Activated naive CD4-positive, alpha-beta T cell treated with anti-CD3 and anti-CD28 coated beads, Interleukin-2, amount 50 U/mL, for 72 hours (primary cell): ENCODE measurements at places on chromosomes 3 and 15. TPM values are rescaled to one million over a fixed set of nuclear protein-coding genes. Genes with fewer than 3 reads are reported as not detected.

- no peak for DNase-seq
These were observed 191.8 kb upstream of the RASGRP1 start for GRCh38 chr15:38756441-38756840.

GRCh38 chr3:79930196-79930595 lies 162.4 kb upstream of the ROBO1 start:
- DNase-seq, result no peak

DNA sequence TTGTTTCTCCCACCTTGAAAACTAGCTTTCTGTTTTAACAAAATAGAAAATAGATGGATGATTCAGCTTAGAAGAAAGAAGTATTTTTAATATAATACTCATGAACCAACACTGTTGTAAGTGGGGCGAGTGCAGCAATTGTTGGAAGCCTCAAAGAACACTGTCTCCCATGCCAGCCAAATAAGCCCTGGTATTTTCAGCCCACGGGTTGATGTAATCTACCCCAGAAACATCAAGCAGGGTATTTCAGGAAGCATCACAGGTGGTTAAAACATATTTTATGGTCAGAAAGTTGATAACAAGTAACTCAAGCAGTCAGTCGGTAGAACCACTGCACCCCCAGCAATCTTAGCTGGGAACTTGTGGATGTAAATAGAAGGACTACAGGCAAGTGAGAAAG lies 115.9 kb downstream of the SV2B start:
- DNase-seq, result no peak

DNA sequence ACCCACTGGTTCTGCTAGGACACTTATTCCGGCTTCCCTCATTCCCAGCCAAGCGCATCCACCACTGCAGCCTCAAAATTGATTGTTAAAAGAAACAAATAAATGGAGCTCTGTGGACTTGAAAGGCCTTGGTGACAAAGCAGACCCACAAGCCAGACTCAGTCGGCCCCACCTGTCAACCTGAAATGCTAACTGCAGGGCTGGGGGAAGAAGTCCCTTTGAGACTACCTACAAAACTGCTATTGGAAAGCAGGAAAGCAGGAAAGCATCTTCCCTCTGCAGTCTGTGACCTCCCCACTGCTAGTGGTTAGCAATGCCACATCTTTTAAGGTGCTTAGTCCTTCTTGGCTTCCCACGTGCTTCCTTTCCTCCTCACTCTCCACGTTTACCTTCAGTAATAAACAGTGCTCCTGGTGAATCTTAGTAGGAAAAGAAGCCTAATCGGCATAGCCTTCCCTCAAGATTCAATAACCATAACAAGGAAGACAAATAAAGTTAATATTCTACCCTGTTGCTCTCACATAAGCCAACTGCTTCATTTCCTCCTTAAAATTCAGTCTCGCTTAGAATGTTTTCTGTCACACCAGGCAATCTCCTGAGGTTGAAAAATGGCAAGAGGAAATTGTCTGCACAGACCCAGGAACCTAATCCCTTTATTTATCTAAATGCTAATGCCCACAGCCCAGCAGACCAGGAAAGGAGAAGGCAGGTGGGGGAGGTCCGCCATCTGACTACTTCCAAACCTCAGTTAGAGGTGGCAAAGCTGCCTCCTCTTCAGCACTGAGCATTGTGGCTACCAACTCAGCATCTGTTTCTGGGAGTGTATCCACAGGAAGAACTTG lies 296.2 kb downstream of the NEK10 start:
- no peak for DNase-seq

- DNase-seq, result no peak
These were observed 322.6 kb upstream of the TLE3 start for GRCh38 chr15:70420086-70420947.

DNAH12 gene
- 0.05 TPM for total RNA-seq
